ENCODE measurements at places on chromosomes 13 and 19.

DNA sequence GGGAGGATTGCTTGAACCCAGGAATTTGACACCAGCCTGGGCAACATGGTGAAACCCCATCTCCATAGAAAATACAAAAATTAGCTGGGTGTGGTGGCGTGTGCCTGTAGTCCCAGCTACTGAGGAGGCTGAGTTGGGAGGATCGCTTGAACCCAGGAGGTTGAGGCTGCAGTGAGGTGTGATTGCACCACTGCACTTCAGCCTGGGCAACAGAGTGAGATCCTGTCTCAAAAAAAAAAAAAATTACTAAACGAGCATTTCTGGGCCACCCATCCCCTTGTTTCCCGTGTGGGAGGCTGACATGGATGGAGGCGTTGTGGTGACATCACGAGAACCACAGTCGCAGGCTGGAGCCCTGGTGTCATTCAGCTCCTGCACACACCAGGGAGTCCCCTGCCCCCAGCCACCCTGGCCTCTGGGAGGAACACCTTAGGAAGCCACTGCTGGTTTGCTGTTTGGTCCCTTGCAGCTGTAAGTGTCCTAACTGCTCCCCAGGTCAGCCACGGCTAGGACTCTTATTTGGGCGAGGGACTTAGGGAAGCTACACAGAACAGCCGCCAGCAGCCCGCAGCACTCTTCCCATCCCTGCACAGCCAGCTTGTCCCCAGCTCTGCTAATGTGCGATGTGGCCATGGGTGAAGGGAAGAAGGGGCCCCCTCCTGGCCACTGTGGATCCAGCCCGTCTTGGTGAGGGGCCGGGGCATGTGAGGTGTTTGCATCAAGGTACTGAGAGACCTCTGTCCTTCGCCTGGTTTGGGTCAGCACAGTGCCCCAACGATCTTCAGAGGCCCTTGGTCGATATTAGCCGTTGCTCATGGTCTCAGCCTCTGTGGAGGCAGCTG, 12.7 kb downstream of the NKPD1 start:
- no peak for DNase-seq

- peak; percentile 94 for DNase-seq
Observed at GRCh38 chr19:48332662-48333466, 7.5 kb downstream of the EMP3 start.

GRCh38 chr19:2648528-2648937, 54.0 kb downstream of the GNG7 start:
- peak; percentile 83 for DNase-seq

GRCh38 chr13:58617880-58618665, 986.5 kb downstream of the PCDH17 start:
- no peak for DNase-seq

DNA sequence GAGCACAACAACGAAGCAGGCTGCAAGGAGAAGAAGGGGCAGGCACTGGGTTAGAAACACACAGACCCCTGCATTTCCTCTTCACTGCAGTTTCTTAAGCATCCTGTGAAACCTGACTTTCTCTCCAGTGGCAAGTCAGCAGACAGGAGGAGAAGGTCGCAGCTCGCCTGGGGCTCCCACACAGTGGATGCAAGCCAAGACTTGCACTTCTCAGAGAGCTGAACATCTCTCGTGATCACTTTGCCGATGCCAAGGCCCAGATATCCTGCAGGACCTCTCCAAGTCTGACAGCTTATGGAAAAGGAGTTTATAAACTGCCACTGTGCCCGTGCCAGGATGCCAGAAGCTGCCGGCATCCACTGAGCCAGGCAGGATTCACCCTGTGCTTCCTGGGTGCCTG, 18.4 kb downstream of the TMEM272 start:
- no peak for DNase-seq

DNA sequence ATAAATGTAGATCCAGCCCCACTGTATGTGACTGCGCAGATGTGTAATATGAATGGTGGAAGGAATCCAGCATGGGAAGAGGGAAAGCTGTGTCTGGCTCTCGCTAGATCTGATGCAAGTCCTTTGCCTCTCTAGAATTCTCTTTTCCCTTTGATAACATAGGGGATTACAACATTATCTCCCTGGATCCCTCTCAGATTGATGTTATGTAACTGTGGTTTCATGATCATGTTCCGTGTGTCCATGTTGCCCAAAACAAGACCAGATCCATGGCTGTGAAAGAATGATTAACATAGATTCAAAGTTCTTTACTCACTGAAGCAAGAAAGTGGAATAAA, 184.0 kb upstream of the UBL3 start:
- DNase-seq = no peak

- peak; percentile 47 for DNase-seq
Observed at GRCh38 chr19:51501594-51502263, at the start of gene SIGLEC12. Gene SIGLEC12, minus strand, starts transcription at chr19:51501800. Its CDS starts 67 bp downstream, at chr19:51501733.

DNA sequence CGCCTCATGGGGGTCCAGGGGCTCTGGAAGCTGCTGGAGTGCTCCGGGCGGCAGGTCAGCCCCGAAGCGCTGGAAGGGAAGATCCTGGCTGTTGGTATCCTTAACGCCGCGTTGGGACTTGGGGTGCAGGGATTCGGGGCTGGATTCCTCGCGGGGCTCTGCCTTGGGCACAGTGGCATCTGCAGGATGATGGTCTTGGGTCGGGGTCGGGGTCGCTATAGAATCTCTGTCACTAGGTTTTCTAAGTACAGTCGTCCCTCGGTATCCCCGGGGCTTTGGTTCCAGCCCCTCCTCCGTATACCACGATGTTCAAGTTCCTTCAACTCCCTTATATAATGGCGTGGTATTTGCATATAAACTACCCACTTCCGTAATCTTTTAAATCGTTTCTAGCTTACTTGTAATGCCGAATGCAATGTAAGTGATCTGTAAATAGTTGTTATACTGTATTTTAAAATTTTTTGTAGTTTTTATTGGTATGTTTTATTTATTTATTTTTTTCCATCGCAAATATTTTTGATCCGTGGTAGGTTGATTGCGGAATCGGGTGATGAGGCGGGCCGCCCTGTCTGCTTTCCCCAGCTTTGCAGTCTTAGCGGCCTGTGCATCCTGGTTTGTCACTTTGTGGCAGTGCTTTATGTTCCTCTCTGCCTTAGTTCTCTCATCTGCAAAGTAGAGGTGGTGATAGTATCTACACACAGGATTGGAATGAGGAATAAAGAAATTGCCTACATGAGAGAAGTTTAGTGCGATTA, 606 bp downstream of the ERCC5 start:
- peak; percentile 61 for DNase-seq

DNA sequence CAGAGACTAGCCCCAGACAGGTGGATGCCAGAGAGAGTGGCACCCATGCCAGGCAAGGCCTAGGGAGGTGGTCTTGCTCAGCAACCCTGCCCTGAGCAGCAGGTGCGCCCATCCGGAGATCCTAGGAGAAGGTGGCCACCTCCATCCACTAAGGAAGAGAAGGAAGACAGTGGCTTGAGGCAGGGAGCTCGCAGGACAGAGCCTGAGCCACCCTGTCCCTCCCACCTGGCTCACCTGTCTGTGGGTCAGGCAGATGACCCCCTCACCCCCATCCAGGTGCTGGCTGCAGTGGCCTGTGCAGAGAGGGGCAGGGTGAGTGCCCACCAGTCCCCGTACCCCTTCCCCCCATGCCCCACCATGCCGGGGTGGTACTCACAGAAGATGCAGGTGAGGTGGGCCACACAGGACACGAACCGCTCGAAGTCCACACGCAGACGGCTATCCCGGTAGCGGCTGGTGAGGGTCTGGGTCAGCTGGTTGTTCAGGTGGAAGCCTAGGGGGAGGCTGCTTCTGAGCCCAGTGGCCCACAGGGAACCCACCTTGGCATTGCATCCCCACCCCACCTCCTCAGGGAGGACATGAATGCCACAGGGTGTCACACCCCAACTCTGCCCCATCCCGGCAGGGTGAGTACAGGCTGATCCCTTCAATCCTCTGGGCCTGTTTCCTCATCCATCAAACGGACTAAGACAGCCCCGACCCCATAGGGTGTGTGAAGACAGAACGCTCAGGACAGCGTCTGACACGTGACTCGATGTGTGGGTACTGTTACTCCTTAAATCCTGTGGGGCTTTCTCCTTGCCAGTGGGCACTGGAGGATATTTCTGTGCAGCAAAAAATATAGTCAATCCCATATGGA, 13.3 kb downstream of the CAPN12 start:
- DNase-seq = no peak

DNA sequence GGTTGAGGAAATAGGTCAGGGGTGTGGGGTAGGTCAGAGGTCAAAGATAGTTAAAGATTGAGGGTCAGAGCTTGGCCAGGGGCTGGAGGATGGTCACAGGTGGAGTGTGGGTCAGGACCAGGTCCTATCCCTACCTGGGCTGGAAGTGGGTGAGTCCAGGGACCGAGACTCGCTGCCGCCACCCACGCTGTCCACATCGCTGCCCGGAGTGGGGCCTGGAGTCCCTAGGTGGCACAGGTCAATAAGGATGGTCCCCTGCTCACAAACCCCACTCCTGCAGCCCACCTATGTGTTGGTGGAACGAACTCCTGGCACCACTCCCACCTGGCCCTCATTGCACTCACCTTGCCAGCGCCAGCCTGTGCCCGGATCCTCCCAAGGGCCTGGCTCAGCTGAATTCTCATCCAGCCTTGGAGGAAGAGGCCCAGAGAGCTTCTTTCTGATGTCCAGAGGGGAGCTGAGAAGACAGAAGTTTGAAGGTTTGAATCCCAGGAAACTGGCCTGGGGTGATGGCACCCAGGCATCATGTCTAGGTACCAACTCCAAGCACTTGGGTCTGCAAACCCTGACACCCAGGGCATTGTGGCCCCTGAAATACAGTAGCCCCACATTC, 6.8 kb downstream of the GMIP start:
- no peak for DNase-seq

GRCh38 chr13:61144834-61145593, 270.6 kb downstream of the PCDH20 start:
- DNase-seq = no peak

GRCh38 chr19:10651851-10652250, 2.3 kb upstream of the ILF3 start:
- no peak for DNase-seq

DNA sequence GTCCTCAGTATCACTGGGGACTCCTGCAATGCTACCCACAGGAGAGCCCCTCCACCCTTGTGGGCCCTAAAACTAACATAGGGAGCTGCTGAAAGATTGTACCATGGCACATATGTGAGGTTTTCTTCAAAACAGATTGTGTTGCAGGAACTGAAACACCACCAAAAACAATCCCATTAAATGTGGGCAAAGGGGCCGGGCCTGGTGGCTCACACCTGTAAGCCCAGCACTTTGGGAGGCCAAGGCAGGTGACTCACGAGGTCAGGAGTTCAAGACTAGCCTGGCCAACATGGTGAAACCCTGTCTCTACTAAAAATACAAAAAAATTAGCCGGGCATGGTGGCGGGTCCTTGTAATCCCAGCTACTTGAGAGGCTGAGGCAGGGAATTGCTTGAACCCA, 34.7 kb downstream of the SCGB2B2 start:
- DNase-seq = no peak

DNA sequence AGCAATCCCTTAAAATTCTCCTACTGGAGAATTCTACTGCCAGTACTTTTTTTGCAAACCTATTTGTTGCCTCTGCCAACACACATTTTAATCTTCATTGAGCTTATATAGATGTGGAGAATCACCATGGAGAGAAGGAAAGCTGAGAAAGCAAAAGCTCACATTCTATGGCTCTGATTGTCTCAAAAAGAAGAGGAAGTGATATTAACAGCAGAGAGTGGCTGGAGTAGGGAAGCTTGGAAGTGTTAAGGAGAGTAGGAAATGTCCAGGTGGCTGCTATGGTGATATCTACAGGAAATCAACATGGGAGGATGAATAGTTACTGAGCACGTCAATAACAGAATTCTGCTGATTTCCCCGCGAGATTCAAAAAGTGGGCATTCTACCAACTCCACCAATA, 78.8 kb upstream of the TDRD3 start:
- DNase-seq = no peak

DNA sequence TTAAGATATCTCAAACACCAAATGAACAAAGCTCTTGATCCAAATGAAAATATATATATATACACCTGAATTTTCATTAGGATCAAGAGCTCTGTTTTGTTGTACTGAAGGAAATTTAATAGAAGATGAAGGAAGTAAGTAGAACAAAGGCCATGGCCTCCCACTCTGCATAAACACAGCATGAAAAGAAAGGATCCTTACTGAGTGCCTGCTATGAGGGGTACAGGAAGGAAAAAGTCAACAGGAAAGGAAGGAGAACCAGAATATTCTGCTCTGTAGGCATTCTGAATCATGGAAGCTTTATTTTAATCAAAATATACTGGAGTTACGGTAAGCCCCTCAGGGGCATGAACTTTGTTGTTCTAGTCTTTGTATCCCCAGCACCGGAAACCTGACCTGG, 22.1 kb downstream of the TMTC4 start:
- no peak for DNase-seq
